ENCODE measurements at places on chromosomes 7 and 10. TPM values are rescaled to one million over a fixed set of nuclear protein-coding genes. Genes with fewer than 3 reads are reported as not detected.

Gene PRPS1L1
- not detected for total RNA-seq

Gene NOBOX
- not detected for total RNA-seq

DNA sequence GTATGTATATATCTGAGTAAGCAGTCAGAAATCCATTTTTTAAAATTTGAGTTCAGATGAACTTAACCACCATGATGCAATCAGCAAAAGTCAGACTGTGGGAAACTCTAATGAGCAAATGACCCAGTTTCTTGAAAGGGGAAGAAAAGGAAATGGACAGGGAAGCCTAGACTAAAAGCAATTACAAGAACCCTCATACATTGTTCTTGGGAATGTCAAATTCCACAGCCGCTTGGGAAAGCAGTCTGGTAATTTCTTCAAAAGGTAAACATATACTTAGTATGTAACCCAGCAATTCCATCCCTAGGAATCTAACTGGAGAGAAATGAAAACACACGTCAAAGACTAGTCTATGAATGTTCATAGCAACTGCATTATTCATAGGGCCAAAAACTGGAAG is 16.4 kb upstream of the FOXK1 start:
- DNase-seq = no peak

- no peak for DNase-seq
Measured at GRCh38 chr10:17068953-17069352, 60.7 kb downstream of the CUBN start.

Gene GIMAP1
- total RNA-seq = 24.5 TPM

Gene SPACDR
- 0.39 TPM for total RNA-seq

Gene TWIST1
- not detected for total RNA-seq

- peak; percentile 66 for DNase-seq
Measured at GRCh38 chr7:1531263-1531978, 919 bp downstream of the MAFK start.

GRCh38 chr10:47256751-47257336 is 43.2 kb upstream of the GDF10 start:
- no peak for DNase-seq

GRCh38 chr7:139958599-139959284 is 104.0 kb downstream of the PARP12 start:
- no peak for DNase-seq

All from dermis microvascular lymphatic vessel endothelial cell (primary cell).